ENCODE measurements at places on chromosomes 5 and 9.

DNA sequence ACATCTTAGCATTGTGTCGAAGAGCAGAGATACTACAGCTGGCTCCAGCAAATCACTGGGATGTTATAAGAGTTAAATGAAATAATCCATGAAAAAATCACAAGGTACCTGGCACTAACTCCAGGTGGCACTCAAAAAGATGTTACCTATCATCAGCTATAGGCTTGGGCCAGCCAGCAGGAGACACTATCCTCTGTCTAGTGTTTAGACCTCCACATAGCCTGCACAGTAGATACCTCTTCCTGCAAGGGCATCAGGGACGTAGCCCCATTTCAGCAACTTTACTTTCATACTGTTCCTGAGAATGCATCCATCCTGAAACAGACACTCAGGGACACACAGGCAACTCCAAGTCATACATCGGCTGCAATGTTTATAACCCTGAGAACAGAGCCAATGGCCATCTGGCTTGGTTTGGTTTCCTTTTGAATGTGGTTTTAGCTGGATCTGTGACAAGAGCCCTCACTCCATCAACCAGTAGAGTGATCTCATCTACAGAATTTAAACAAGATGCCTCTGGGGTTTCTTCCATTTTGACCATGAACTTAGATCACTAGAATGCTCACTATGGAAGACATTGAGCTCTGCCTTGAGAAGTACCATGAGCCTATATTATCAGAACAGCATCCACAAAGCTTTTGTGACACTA, 69.9 kb downstream of the TLE1 start:
- no peak for DNase-seq

DNA sequence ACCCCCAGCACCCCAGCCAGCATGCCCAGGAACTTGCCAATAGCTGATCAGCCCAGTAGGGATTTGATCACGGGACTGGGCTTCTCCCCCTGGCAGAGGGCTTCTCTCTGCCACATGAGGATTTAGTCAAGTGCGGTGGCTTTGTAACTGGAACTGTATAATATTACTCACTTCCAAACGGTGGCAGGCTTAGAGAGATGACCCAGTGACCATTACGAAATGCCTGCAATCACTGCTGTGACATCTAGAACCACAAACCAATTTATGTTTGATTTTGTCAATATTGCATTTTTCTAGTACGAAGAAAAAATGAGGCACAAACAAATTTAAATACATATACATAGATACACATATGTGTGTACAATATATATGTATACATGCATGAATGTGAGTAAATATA, 192.1 kb downstream of the ERCC6L2 start:
- DNase-seq, result no peak

DNA sequence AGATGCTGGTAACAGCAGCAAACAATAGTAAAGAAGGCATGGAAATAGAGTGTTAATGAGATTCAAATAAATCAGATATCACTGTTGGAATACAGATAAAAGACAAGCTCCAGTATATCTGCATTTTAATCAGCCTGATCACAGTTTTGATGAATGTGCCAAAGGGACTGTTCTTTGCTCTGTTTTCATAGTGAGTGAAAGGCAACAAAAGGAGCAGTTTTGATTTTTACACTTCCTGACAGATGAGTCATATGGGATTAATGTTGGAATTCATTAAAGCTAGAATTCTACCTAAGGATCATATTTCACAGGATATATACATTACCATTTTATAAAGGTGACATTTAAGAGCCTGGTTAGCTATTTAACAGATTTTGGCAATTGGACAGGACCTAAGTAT, 743.3 kb upstream of the PTPRD start:
- DNase-seq, result no peak

DNA sequence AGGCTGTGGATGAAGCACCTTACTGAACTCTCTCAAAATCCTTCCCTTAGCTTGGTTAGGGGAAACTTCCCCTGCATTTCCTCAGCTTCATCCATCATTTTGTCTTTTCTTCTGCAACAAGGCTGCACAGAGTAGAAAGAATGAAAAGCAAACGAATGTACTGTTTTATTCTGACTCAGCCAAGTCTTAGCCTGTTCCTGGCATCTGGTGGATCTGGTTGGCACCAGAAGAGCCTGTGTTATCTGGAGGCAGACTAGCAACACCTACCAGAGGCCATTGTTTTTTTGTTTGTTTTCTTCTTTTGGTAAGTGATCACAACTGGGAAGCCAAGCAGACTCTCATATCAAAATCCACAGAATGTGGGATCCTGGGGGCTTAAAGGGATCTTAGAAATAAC, 200.7 kb downstream of the FANCC start:
- no peak for DNase-seq

DNA sequence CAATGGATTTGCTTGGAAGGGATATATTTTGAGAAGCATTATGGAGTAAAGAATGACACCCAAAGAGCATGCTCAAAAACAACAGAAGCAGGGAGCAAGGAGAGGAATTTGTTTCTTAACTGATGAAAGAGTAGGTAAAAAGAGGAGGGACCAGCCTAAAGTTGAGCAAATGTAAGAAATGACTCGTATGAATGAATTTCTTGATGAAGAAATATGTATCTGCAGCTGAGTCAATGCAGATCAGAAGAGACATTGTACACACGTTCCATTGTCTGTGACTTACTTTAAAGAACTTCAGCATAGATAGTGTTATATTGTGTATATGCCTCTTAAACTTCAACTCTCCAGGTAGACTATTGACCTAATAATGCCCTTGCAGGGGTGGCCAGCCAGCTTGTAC, 112.7 kb upstream of the NREP start:
- no peak for DNase-seq

DNA sequence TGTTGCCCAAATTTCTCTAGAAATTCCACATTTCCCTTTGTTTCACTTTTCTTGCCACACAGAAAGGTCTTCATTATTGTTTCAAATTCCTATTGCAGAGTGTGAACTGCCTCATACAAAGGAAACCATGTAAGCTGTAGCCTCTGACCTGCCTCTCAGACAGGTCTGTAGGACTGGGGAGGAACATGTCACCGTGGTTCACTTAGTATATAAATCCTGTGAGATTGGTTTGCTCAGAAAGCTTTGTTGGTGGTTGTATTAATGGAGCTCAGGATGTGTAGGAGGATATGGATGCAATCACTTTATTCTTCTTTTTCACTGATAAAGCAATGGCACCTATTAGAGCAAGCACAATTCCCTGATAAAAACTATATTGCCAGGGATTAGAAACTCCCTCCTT, 4.2 kb downstream of the SGCD start:
- DNase-seq, result no peak

DNA sequence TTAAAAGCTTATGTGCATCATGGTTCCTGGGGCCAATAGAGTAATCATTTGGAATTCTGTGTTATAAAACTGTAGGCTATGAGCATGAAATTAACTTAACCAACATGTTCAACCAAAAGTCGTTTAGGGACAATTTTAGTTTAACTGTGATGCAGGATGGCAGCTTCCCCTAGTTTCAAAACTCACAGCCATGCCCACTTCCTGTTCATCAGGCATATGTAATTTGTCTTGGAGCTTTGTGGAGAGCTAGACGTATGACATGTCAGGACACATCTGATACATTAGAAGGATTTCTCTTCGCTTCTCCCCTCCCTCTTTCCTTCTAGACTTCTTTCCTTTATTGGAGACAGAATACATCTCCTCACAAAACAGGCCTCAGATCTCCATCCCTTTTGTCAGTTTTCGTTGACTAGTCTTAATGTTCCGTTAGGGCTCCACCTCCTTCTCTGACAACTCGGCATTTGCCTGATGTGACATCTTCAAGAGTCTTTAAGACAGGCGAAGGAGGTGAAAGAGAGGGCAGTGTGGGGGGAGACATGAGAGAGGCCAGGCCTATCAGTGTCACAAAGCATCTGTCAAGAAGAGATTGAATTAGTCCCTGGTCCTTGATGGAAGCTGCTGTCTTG, 176.0 kb downstream of the MSX2 start:
- no peak for DNase-seq

DNA sequence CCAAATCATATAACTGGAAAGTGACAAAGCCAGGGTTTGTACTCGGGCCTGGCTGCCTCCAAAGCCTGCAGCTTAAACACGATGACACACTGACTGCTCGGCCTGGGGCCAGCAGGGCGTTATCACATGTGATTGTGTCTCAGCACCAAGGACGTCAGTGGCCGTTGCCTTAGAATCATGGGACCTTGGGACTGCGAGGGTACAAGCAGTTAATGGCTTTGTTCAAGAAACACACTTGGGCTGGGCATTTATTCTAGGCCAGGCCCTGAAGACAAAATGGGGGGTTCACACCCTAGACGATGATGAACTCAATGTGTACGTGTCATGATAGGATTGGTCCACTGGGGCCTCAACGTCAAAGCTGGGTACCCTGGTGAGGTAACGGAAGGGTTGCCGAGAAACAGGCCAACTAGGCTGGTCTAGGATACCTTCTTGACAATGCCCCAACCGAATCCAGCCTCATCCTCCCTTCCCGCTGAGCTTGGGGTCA, 13.0 kb downstream of the SH3PXD2B start:
- no peak for DNase-seq

- DNase-seq, result no peak
These were observed 64.9 kb upstream of the ELL2 start for GRCh38 chr5:96026406-96027041.

DNA sequence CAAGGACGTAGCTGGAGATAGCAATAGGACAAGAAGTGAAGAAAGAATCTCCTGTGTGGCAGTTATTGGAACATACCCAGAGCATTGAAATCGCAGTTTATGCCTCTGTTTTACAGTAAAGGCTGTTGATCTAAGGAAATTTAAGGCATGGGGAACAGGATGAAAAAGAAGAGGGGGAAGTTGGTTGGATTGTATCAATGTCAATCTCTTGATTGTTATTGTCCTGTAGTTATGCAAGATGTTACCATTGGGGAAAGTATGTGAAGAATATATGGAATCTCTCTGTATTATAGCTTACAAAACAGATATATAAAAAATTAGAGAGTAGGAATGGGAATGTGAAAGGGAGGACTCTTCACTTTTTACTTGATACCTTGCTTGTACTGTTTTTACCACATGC, 195.6 kb upstream of the NREP start:
- no peak for DNase-seq

DNA sequence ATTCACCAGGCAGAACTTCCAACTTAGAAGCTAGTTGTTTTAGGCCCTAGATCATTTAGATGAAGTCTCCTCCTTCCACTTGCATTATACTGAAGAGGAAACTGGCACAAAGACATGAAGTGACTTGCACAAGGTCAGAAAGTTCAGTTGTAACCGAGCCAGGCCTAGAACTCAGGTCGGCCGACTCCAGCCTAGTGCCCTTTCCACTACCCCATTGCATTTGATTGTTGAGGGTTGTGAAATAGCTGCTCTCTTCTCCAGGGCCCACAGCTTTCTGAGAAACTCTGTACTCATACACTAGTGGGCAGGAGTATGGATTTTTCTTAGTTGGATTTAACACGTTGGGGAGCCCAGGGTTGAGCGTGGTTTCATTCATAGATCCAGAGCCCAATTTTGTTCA, 5.6 kb downstream of the ZNF462 start:
- no peak for DNase-seq

- no peak for DNase-seq
These were observed 69.4 kb downstream of the TMEM167A start for GRCh38 chr5:83007755-83008154.

- no peak for DNase-seq
These were observed 279.9 kb downstream of the RASEF start for GRCh38 chr9:82783045-82783444.

DNA sequence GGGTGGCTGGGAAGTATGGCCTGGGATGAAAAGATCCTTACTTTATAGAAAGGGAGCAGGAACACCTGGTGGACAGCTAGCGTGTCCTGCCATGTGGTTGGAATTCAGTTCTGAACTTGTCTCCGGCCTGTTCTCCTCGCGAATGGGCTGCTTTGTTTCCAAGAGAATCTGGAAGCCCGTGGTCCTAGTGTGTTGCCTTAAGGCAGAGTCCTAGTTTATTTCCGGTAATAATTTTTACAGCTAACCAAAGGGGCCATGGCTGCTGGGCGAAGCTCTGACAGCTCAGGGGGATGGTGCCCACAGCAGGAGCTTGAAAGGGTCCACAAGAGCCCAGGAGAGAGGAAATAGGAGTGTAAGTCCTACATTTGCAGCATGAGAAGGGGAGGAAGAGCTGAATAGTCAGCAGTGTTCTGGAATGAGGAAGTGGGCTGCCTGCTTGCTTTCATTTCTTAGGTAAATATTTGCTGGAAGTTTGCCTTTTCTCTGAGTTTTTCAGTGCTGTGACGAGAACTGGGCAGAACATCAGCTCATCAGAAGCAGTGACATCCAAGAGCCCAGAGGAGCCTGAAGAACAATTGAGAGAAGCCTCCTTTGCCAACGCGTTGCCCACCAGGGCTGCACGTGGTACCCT, 13.1 kb upstream of the IGFBPL1 start:
- no peak for DNase-seq

DNA sequence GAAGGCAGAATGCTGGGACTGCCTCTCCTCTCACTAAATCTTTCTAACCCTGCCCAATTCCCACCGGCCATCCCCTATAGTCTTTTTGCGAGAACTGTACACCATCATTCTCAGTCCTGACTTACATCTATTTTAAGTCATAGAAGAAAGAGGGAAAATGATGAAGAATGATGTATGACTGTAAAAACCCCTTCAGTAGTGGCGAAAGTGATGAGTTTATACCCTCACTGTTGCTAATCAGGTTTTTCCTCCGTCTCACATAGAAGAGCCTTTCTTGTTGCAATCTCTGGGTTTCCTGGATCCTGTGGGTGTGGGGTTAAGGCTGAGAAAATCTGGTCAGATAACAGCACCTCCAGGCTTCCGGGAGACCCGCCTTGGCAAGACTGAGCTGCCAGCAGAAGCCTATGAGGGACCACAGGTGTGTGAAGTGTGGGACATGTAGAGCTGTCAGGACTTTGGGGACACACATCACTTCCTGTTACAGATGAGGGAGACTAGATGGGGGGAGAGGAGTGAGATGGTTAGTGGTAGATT, 147.1 kb upstream of the SLC12A2 start:
- peak; percentile 31 for DNase-seq

GRCh38 chr5:128538250-128539037, 399 bp upstream of the FBN2 start:
- no peak for DNase-seq

- no peak for DNase-seq
These were observed 6.1 kb downstream of the PCYOX1L start for GRCh38 chr5:149363936-149364335.

GRCh38 chr5:39266442-39266841, 47.1 kb upstream of the FYB1 start:
- DNase-seq, result no peak

GRCh38 chr5:37637165-37637845, 202.5 kb downstream of the GDNF start:
- DNase-seq, result no peak

GRCh38 chr5:146515473-146516150, 378 bp downstream of the GPR151 start:
- no peak for DNase-seq

- DNase-seq, result no peak
These were observed 221.0 kb downstream of the TSSK1B start for GRCh38 chr5:113213551-113214425.

DNA sequence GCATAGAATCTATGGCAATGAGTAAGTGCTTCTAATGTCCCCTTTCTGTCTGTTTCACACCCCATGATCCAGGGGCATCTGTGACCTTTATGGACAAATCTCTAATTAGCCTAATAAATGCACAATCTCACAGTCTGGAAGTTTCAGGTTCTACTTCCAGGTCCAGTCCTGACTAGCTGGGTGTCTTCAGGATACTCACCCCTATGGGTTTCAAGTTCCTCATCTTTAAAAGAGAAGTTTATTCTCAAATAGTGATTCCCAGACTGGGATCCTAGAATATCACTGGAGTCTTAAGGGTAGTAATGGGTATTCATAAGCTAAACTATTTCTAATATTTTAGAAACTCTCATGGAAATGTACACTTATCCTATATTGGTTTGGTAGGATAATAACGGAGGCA, 77.2 kb upstream of the ABCA1 start:
- DNase-seq, result no peak

GRCh38 chr5:168925160-168925559, 346.0 kb upstream of the PANK3 start:
- DNase-seq, result no peak
